ENCODE measurements at places on chromosomes 11 and 22. TPM values are rescaled to one million over a fixed set of nuclear protein-coding genes. Genes with fewer than 3 reads are reported as not detected.

WBP2NL gene
- 10.1 TPM for total RNA-seq

SEZ6L gene
- total RNA-seq, result not detected

MOV10L1 gene
- not detected for total RNA-seq

CDC42BPG gene
- 9.3 TPM for total RNA-seq

PRG3 gene
- not detected for total RNA-seq

KLHL35 gene
- 0.39 TPM for total RNA-seq

MYOD1 gene
- total RNA-seq, result not detected

KBTBD3 gene
- total RNA-seq, result 15.5 TPM

- no peak for DNase-seq
Measured at GRCh38 chr11:108115500-108116140, 5.7 kb upstream of the ACAT1 start.

- DNase-seq, result no peak
Measured at GRCh38 chr22:24950272-24950902, 2.1 kb upstream of the KIAA1671 start.

GRCh38 chr11:27540051-27540450, 33.5 kb upstream of the LIN7C start:
- no peak for DNase-seq

DNA sequence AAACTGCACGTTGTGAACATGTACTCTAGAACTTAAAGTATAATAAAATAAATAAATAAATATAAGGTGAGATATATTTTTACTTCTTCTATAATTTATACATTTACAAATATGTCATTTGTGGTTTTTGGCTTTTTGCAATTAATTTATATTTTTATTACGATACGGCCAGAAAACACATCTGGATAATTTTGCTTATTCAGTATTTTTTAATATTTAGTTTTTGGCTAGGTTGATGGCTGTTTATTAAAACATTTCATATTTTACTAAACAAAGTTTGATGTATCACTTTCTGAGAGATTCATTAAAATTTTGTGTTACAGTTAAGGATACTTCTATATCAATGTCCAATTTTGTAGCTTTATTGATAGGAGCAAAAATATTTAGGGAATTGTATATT, 15.7 kb upstream of the TYR start:
- DNase-seq, result no peak

DNA sequence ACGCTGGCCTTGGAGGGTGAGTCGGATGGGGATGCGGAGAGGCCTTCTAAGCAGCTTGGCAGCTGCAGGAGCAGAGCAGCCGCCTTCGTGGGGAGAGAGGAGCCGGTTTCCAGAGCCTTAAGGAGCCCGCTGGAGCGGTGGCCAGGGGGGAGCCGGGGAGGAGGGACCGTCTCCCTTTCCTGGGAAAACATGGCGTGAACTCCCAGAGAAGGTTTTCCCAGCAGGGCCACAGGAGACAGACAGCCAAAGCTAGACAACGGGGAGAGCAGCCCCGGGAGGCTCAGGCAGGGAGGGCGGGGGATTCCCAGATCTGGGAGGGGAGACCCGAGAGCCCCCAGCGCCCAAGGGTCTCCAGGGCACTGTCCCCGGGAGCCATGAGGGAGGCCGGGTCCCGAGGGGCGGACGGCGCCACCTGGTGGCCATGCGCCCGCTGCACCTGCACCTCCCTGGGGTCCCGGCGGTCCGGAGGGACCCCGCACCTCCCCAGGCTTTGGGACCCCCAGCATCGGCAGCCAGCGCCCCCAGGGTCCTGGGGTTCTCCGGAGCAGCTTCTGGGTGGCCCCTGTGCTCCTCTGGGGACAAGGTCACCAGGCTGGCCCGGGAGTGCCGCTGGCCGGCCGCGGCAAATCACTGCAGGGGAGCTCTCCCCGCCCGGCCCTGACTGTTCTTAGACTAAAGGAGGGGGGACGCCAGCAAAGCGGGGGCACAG, 2.4 kb upstream of the SYT8 start:
- peak; percentile 76 for DNase-seq

- DNase-seq, result no peak
Measured at GRCh38 chr11:112627588-112628045, 333.6 kb upstream of the NCAM1 start.

GRCh38 chr11:67211656-67212436, 54.4 kb upstream of the GRK2 start:
- DNase-seq, result no peak

GRCh38 chr11:120168960-120169681, 31.2 kb upstream of the TRIM29 start:
- DNase-seq, result peak; percentile 64

DNA sequence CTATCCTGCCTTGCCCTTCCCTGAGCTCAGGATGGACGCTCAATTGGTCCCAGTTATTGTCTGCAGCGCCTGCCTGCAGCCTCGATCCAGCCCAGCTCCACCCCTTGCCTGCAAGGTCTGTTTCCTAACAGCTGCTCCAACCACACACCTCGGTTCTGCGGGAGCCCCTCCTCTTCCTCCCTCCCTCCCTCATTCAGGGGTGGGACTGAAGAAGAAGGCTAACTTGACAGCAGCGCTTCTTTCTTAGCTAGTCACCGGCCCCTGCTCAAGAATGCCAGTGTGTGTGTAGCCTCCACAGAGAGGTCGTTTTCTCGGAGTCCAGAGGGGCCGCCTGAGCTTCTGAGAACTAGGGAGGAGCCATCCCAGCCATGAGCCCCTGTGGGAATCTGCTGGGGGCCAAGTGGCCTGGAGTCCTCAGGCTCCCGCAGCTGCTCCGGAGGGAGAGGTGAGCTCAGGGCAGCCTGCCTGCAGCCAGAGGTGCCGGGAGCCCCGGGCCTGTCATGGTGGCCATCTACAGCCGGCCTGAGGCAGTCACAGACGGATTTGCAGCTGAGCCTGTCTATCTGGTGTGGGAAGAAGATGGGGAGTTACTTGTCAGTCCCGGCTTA, 36.1 kb downstream of the LIMK2 start:
- peak; percentile 35 for DNase-seq

DNA sequence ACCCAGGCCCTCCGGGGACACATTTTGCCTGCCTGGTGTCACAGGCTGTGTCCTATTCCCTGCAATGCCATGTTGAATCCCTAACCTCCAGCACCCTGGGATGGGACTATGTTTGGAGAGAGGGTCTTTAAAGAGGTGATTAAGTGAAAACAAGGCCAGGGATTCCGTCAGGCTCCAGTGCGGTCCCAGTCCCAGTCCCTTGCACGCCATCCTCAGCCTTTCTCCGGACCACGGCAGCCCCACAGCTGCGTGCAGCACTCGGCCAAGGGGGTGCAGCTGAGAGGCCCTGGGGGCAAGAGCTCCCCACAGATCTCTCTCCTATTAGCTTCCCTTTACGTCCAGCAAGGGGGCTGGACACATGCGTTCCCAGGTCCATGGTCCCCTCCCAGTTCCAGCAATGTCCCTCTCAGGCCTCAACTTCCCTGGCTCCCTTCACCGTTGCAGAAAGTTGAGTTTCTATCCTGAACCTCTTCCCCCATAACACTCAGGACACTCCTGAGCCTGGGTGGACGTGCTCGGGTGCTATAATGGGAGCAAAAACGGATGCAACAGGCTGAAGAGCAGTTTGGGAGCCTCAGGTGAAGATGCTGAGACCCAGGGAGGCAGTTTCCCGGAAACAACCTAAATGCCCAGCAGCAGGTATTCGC, 1422.7 kb downstream of the BRD1 start:
- DNase-seq, result no peak

DNA sequence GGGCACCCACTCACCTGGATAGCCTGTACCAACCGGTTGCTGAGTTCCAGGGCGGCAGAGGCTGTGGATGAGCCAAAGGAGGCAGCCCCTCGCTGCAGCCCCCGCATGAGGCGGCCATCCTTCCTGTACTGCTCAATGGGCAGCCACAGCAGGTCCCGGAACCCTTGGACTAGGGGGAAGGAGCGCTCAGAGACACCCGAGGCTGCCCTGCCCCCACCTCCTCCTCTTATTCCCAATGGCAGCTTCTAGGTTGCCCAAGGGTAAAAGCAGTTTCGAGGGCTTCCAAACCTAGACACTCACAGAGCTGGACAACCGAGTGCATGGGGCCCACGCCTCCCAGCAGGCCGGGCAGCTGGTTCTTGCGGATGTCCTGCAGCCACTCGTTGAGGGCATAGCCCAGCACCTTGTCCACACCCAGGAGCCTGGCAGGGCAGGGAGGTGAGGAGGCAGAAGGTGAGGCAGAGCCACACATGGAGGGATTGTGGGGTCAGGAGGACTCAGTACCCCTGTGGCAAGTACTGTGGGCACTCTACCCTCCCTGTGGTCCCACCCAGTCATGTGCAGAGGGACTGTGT, 18.1 kb upstream of the EHD1 start:
- no peak for DNase-seq

- DNase-seq, result no peak
Measured at GRCh38 chr11:126997196-126997595, 3.4 kb downstream of the KIRREL3 start.

DNA sequence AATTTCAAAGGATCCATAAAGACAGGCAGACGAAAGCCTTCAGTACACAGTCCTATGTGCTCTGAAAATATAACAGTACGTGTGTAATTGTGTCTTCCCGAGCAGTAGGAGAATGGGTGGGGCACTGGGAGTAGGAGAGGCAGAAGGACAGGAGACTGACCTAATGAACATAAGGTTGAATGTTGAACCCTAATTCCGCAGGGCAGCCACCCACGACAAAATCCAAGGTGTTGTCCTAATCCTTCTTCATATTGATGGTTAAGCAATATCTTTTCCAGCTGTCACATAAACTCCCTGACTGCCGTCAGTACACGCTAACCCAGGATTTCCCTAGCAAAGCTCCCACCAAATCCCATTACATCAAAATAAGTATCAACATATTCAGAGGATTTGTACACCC, 34.5 kb downstream of the SPATA19 start:
- DNase-seq, result no peak

GRCh38 chr11:74284466-74284865, 27.0 kb downstream of the P4HA3 start:
- DNase-seq, result no peak

DNA sequence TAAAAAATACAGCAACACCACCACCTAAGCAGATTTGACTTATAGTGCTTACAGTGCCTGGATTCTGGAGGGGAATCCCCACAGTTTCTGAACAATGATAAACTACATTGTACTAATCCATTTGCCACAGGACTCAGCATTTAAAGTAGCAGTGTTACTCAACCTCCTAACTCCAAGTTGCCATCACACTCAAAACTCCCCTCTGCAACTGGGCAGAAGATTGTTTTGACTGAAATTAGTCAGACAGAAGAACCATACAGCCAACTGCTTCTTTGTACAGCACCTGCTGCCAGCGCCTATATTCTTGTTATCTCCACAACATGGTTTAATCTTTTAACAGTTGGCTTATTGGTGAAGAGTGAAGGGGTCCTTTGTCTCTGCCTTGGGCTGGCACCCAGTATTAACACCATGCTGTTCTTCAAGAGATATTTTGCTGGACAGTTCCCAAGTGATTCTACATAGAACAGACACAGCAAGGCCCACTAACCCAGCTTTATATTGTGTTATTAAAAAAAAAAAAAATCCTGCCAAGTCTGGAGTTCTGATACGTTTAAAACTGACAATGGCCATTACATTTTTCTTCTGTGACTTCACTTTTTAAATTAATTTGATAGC, 273.2 kb downstream of the DCDC1 start:
- DNase-seq, result no peak

DNA sequence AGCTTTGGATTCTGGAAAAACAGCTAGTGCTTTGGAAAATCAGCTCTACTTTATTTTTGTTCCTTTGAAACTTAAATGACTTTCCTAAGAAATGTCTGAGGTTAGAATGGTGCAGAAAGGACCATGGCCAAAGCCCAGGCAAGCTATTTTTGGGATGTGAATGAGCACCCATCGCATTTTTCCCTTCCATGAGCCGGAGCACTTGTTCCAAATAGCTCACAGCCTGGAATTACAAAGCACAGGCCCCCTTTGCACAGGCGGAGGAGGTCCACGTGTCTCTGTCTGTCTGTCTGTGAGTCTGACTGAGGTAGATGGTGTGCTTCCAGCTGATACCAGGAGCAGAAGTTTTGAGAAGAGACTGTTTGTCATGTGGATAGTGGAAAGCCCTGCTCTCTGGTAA, 50.7 kb downstream of the MICAL2 start:
- DNase-seq, result no peak

DNA sequence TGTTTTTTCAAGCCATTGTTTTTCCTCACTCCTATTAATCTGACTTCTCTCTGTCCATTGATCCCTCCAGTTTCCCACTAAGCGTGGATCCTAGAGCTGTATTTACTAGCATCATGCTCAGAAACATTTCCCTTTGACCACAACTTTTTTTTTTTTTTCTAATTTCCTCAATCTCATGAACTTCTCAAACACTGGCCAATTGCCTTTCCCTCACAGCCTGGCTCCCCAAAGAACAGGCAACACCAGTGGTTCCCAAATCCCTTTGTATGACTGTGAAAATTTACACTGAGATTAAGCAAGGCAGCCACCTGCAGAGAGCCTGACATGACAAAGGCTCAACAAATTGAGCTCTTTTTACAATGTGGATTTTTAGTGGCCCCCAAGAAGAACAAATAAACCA, 1.4 kb upstream of the TPP1 start:
- DNase-seq, result no peak

- DNase-seq, result no peak
Measured at GRCh38 chr11:60658409-60658808, 41.0 kb upstream of the MS4A8 start.

DNA sequence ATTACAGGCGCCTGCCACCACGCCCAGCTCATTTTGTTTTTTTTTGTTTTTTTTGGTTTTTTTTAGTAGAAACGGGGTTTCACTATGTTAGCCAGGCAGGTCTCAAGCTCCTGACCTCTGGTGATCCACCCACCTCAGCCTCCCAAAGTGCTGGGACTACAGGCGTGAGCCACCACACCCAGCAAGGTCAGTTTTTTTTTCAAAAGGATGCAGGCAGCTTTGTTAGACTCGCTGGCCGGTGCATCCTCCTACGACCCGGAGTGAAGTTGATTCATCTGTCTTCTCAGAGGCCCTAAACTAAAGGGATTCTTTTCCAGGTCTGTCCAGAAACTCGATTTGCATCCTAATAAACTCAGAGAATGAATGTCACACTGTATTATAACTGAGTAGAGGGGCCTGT, 182.3 kb downstream of the DBX1 start:
- no peak for DNase-seq

GRCh38 chr11:22491555-22492225, 133.9 kb downstream of the FANCF start:
- DNase-seq, result no peak

DNA sequence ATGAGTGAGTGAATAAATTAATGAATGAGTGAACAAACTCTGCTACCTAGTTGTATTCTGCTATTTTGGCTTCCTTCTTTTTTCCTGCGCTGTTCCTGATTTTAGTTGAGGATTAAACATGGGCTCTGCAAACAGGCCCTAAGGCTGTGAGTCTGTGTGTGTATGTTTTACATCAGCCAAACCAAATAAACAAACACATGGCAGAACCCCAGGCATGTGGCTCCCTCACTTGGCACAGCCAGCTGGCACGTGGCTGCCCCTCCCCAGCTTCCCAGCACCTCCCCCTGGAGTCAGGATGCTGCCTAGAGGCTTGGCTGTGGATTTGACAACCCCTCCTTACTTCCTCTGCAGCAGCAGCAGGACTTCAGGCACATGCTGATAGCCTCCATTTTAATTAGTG, 593.2 kb downstream of the INSC start:
- no peak for DNase-seq

DNA sequence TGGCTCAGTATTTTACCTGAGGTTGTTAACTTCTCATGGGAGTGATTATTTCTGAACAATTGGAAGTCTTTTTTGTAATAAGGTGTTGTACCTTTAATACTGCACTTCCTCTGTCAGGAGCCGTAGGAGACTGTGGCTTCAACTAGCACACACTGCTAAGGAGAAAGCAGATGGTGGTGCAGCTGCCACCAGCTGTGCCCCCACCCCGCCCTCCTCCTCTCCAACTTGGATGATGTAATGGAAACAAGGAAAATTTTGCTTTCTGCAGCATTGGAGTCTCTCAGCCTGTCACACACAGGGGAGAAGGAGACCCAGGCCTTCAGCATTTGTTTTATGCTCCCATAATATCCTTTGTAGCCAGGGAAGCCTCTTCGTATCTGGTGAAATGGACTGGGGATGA, 91.2 kb downstream of the TEAD1 start:
- no peak for DNase-seq
